Left colon (tissue), 2 donors: ENCODE measurements at places on chromosomes 3 and 15. TPM values are rescaled to one million over a fixed set of nuclear protein-coding genes. Genes with fewer than 3 reads are reported as not detected.

- no peak for DNase-seq
Observed at GRCh38 chr15:62377736-62378480, 212.8 kb upstream of the C2CD4B start.

DNA sequence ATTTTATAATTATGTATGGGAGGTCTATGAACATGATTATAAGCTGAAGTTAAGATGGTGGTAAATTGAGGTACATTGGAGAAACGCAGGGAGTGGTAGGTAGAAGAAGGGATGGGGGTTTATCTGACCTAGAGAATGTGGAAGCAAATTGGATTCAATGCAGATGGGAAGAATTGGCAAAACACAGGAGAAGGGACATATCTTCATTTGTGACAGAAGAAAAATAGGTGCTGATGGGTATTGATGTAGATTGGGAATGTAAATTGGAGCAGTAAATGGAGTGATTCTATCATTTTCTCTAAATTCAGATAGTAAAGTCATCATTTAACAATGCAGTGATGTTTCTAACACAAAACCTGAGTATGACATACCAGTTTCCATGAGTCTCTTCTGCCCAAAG, 39.7 kb upstream of the AADAC start:
- no peak for DNase-seq

DNA sequence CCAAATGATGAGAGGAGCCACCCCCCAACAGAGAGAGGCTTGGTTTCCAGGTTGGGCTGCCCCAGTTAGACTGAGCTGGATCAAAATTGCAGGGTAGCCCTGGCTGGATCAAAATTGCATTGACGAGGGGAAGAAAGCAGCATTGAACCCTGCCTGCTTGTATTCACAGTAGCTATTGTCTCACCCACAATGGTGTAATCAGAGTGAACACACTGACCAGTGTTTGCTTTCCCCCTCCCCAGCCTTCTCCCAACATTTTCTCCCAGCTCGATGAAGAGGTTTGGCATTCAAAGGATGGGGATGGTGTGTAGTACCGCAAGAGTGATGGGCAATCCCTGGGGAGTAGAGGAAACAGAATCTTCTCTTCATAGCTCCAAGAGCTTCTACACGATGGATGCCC, 223.8 kb downstream of the ADAMTS9 start:
- no peak for DNase-seq

GRCh38 chr3:124845406-124845805, 41.8 kb downstream of the ITGB5 start:
- peak; percentile 42 for DNase-seq

DNA sequence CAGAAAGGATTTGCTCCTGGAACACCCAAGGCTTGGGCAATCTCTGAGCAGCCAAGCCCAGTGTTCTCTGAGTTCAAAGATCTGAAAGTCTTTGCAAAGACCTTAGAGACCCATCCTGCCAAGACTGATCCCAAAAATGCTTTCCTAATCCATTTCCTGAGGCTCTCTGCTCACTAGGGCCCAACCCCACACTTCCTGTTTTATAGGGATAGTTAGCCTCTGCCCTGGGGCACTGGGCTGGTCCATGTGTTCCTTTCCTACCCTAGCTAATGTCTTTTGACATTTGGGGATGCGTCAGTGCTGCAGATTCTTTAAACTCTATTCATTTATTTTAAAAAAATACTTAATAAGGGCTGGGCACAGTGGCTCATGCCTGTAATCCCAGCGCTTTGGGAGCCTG, 372.7 kb downstream of the ROBO2 start:
- no peak for DNase-seq

DNA sequence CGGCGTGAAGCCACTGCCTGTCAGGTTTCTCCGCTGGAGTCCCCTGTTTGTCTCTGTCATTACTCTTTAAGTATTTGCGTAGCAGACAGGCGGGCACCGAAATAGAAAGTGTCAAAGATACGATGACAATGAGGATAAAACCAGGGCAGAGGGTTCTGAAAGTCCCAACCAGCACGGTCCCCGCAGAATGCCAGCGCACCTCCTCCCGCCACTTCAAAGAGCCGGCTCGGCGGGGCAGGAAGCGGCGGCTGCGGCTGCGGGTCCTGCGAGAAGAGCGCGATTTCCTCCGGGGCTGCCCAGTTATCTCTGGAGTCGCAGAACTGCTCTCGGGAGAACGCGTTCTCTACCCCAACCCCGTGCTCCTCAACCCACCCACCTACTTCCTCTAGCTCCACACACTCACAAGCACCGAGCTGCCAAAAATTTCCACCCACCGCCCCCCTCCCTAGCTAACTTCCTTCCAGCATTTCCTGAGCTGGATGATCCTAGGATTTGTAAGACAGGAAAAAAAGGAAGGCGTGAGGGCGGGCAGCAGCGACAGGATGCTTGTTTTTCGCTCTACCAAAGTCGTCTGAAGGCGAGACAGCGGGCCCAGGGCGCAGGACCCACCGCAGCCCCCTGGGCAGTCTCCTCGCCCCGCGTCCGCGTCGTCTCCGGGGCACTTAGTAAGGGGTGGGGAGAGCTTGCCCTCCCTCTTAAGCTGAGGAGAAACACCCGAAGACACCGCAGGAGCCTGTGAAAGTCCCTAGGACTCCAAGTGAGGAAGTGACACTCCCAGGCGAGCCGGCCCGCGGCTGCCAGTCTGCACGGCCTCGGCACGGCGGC, at the start of gene ARHGAP31:
Gene ARHGAP31, plus strand, starts transcription at position 513 of the 825 bp plus-strand sequence. CDS start 522 bp downstream, outside the sequence.
- DNase-seq, result peak; percentile 77

- no peak for DNase-seq
Observed at GRCh38 chr3:174168026-174168425, 691.1 kb upstream of the NAALADL2 start.

DNA sequence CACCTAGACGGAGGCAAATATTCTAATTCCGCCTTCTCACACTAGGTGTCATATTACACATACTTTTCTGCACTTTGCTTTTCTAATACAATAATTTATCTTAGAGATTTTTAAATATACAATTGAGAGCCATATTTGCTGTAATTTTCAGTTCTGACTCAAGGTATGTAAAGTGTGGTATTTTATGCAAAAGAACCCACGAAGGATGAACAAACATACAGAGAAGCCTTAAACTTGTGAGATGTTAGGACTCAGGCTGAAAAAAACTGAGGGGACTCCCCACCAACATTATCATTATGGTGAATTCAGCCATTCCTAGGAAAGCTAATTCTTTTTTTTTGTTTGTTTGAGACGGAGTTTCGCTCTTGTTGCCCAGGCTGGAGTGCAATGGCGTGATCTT, 9.6 kb downstream of the ZBTB11 start:
- DNase-seq, result no peak

DNA sequence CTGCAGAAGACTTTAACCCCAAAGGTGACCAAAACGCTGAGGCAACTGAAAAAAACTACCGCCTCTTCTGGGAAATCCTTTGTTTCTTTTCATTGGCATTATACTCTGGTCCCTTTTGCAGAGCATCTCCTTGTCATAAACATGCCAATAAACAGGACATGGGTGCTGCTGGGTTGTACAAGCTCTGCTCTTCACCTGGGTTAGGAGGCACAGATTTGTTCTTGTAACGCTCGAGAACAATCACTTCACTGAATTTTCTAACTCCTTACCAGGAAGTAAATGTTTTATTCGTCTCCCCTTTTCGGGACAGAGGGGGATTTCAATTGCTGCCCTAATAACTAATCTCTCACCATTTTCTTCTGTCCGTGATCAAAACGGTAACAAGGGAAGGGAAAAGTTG, 1.3 kb downstream of the PLCH1 start:
- DNase-seq, result no peak

DNA sequence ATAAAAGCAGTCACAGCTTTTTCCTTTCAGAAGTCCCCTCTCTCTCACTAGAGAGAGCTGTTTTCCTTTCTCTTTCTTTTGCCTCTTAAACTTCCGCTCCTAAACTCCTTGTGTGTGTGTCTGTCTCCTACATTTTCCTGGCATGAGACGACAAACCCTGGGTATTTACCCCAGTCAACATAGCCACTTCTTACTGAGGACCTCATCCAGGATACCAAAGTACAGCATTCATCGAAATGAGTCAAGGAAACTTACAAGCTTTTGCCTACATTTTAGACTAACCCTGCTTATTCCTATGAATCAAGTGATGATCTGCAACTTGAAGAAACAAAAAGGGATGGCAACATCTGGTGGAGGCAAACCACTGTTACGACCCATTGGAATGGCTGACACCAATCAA, 16.7 kb downstream of the PATL2 start:
- no peak for DNase-seq

- DNase-seq, result peak; percentile 55
Observed at GRCh38 chr3:39189959-39190269, 2.5 kb downstream of the XIRP1 start.

The MAP6D1 gene
- total RNA-seq, result 1.3 TPM

The ZNF501 gene
- 2.6 TPM for total RNA-seq

The BFSP2 gene
- not detected for total RNA-seq

The PEX5L gene
- total RNA-seq, result not detected

The EPHA3 gene
- 1.0 TPM for total RNA-seq

The ERICH6 gene
- not detected for total RNA-seq

The ITGA11 gene
- total RNA-seq, result 1.4 TPM
